ENCODE measurements at places on chromosomes 2 and 18. TPM values are rescaled to one million over a fixed set of nuclear protein-coding genes. Genes with fewer than 3 reads are reported as not detected.

- H3K4me3 ChIP-seq = no peak overlapping the region
- no peak for DNase-seq
- no peaks in the 10 kb centered on the region for H3K36me3 ChIP-seq
- H3K27ac ChIP-seq = no peak overlapping the region
- H3K27me3 ChIP-seq = peaks cover 2% of the 10 kb centered on the region
Measured at GRCh38 chr2:3600256-3600855, 5.4 kb downstream of the COLEC11 start.

- H3K36me3 ChIP-seq = no peaks in the 10 kb centered on the region
- H3K27me3 ChIP-seq = no peaks in the 10 kb centered on the region
- H3K4me3 ChIP-seq = no peak overlapping the region
- H3K4me1 ChIP-seq = no peaks in the 10 kb centered on the region
Measured at GRCh38 chr2:40760071-40760666, 308.3 kb upstream of the SLC8A1 start.

- DNase-seq = no peak
- no peaks in the 10 kb centered on the region for H3K27me3 ChIP-seq
- no peak overlapping the region for H3K27ac ChIP-seq
- no peak overlapping the region for H3K4me3 ChIP-seq
- no peaks in the 10 kb centered on the region for H3K36me3 ChIP-seq
Measured at GRCh38 chr2:181642086-181642485, 14.8 kb downstream of the CERKL start.

DNA sequence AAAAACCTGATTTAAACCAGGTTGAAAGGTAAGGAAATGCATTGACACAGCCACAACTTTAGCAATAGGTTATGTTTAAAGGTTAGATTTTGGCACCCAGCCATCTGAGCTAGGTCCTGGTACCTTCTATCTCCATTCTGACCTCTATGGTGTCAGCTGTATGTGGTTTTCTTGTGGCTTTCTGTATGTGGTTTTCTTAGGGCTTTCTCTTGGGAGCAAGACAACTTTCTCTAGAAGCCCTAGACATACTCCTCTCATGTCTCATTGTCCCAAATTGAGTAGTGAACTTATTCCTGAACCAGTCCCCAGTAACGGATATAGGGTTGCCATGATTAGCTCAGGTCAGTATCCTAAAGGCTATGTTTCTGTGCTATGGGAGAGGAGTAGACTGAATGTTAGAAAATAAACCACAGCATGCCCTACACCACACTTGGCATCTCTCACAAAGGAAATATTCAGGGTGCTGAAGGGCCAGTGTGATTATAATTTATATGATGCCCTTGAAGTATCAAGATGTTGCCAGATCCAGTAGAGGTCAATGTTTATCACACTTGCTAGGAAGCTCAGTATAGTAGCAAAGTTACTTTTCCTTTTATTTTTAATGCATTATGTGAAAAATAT is 176.1 kb downstream of the CAPN13 start:
- peak; percentile 13 for DNase-seq
- peaks cover 2% of the 10 kb centered on the region for H3K4me1 ChIP-seq

GRCh38 chr18:25287106-25287505 is 64.9 kb downstream of the ZNF521 start:
- H3K4me3 ChIP-seq = no peak overlapping the region
- DNase-seq = no peak
- H3K27ac ChIP-seq = no peak overlapping the region
- H3K4me1 ChIP-seq = peaks cover 18% of the 10 kb centered on the region
- H3K36me3 ChIP-seq = peaks cover 6% of the 10 kb centered on the region
- no peaks in the 10 kb centered on the region for H3K27me3 ChIP-seq

- H3K4me3 ChIP-seq = no peak overlapping the region
- peaks cover 2% of the 10 kb centered on the region for H3K27me3 ChIP-seq
- no peaks in the 10 kb centered on the region for H3K4me1 ChIP-seq
Measured at GRCh38 chr18:76999077-76999476, 133.5 kb downstream of the MBP start.

The UGT1A9 gene
- total RNA-seq = not detected

The CGREF1 gene
- 0.28 TPM for total RNA-seq

- H3K4me3 ChIP-seq = no peak overlapping the region
- H3K36me3 ChIP-seq = no peaks in the 10 kb centered on the region
- H3K27me3 ChIP-seq = no peaks in the 10 kb centered on the region
- no peaks in the 10 kb centered on the region for H3K4me1 ChIP-seq
- DNase-seq = no peak
Measured at GRCh38 chr2:114546531-114546930, 104.1 kb downstream of the DPP10 start.

DNA sequence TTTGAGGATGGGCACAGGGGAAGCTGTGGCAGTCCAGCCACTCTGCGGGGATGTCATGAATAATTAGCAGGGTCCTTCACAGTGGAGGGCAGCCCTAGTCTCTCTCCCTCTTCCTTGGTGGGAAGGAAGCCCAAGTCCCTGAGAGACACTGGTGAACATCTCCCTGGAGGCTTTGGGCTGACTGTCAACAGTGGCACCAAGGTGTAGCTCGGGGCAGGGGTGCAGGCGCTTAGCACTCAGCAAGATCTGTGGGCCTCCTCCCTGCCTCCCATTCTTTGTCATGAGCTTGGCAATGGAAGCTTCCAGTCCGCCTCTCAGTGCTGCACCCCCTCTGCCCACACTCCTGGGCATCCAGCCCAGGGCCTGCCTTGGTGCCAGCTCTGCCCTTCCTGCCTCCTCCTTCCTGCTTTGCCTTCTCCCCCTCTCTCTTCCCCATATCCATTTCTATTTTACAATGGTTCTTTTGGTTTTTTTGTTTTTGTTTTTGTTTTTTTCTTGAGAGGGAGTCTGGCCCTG is 59.4 kb downstream of the STEAP3 start:
- peaks cover 2% of the 10 kb centered on the region for H3K4me1 ChIP-seq
- H3K4me3 ChIP-seq = no peak overlapping the region
- H3K27ac ChIP-seq = no peak overlapping the region
- no peaks in the 10 kb centered on the region for H3K36me3 ChIP-seq
- peaks cover 4% of the 10 kb centered on the region for H3K27me3 ChIP-seq
- DNase-seq = no peak

DNA sequence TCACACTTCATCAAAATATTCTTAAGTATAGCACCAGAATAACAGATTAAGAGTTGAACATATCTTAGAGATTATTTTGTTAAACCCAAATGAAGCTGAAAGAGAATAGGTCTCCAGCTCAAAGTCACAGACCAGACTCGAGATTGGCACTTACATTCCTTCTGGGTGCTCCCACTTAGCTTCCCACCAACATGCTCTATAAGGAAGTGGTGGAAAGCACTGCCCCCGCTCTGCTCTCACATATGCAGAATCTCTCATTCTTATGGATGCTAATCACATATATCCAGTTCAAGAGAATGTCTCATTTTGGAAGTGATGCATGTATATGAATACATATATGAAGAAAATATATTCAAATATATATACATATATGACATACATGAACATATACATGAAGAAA is 71.5 kb upstream of the CD226 start:
- H3K4me3 ChIP-seq = no peak overlapping the region
- no peaks in the 10 kb centered on the region for H3K4me1 ChIP-seq
- peaks cover 6% of the 10 kb centered on the region for H3K36me3 ChIP-seq
- H3K27ac ChIP-seq = no peak overlapping the region
- no peak for DNase-seq

GRCh38 chr2:202883987-202884675 is 12.6 kb upstream of the ICA1L start:
- no peaks in the 10 kb centered on the region for H3K27me3 ChIP-seq
- H3K36me3 ChIP-seq = peaks cover 13% of the 10 kb centered on the region
- H3K27ac ChIP-seq = no peak overlapping the region
- H3K4me3 ChIP-seq = no peak overlapping the region
- peak; percentile 85 for DNase-seq
- H3K4me1 ChIP-seq = no peaks in the 10 kb centered on the region

GRCh38 chr2:96325041-96325883 is at the start of gene ITPRIPL1:
TSS of gene ITPRIPL1 (plus strand) at chr2:96325317. CDS start at chr2:96325840, 523 bp downstream.
- no peaks in the 10 kb centered on the region for H3K36me3 ChIP-seq
- DNase-seq = no peak
- H3K27me3 ChIP-seq = peaks cover 23% of the 10 kb centered on the region
- peak within 1 kb of the TSS; percentile 42 for H3K4me3 ChIP-seq
- peaks cover 6% of the 10 kb centered on the region for H3K4me1 ChIP-seq
- H3K27ac ChIP-seq = peak within 1 kb of the TSS; percentile 12

The HAAO gene
- total RNA-seq = not detected

- no peaks in the 10 kb centered on the region for H3K4me1 ChIP-seq
- no peaks in the 10 kb centered on the region for H3K36me3 ChIP-seq
- DNase-seq = no peak
- no peak overlapping the region for H3K27ac ChIP-seq
- no peak overlapping the region for H3K4me3 ChIP-seq
Measured at GRCh38 chr18:74477771-74478170, 18.4 kb upstream of the CNDP2 start.

The SCYGR5 gene
- total RNA-seq = not detected

DNA sequence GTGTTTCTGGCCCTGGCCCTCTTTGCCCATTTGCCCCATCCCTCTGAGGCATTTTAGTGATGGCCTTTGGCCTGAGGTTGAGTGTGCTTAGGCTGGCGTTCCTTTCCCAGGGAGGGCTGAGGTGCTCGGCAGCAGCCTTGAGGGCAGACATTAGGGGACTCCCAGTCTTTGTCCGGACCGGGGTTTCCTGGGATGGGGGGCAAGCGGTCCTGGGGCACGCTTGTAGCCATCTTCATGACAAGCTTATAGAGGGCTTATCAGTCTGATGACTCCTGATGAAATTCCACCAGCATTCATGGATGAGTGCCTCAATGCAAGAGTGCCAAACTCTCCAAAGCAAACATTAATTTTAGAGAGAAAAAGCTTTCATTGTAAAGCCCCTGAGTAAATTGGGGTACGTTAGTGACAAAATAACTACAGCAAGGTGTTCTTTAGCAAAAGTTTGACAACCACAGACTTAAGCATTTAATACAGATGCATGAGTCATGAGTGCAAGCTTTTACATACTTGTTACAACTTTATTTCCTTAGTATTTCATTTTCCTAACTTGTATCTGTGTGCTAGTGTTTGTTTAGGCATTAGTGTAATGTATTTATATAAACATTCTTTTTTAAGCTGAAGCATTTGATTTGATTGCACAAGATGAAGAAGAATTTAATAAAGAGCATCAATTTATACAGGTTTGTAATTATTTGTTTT is 45.6 kb downstream of the CEP192 start:
- H3K27me3 ChIP-seq = no peaks in the 10 kb centered on the region
- H3K36me3 ChIP-seq = peaks cover 7% of the 10 kb centered on the region
- peak overlapping the region; percentile 42 for H3K27ac ChIP-seq
- peaks cover 15% of the 10 kb centered on the region for H3K4me1 ChIP-seq

- H3K36me3 ChIP-seq = no peaks in the 10 kb centered on the region
- no peaks in the 10 kb centered on the region for H3K27me3 ChIP-seq
- no peak for DNase-seq
- no peak overlapping the region for H3K27ac ChIP-seq
- no peaks in the 10 kb centered on the region for H3K4me1 ChIP-seq
Measured at GRCh38 chr2:38131676-38132075, 55.7 kb upstream of the CYP1B1 start.

DNA sequence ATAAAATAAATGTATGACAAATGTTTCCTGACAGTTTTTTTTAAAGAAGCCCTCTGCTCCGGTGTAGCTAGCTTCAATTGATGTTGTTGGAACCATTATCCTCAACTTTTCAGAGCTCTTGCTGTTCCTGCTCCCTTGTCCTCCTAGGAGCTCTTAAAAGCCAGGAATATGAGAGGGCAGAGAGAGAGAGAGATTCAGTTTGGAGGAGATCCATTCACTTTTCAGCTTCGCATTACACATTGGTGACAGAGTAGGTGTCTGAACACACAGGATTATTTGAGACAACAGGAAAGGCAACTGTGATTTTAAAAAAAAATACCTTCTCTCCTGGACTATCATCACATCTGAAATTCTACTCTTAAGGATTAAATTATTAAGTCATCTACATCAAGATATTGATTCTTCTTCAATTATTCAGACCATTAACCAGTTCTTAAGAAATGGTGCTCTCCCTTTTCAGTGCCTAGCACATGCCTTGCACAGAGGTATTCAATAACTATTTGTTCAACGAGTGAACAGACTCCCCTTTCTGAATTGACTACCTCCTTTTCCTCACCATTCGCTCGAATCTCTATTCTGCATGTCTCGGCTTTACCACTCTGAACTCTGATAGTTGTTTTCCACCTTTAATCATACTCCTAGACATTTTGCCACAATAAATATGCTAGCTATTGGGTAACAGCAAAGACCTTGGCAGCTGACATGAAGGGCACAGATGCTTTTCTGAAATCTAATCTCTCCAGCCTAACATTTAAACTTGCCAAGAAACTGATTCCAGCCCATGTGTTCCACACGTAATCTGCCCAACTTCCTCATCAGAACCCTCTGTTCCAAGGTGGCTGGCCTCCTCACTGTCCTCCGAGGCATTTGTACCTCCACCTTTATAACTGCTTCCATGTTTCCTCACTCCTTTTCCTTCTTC is 28.6 kb upstream of the SLC35F5 start:
- no peaks in the 10 kb centered on the region for H3K4me1 ChIP-seq
- no peaks in the 10 kb centered on the region for H3K36me3 ChIP-seq
- DNase-seq = no peak

The FN1 gene
- 7,693 TPM for total RNA-seq

The SIX2 gene
- total RNA-seq = not detected

GRCh38 chr18:36128907-36129299 is 237 bp downstream of the SLC39A6 start:
- no peak for DNase-seq
- no peaks in the 10 kb centered on the region for H3K27me3 ChIP-seq
- peaks cover 19% of the 10 kb centered on the region for H3K36me3 ChIP-seq
- peaks cover 8% of the 10 kb centered on the region for H3K4me1 ChIP-seq

The TAF4B gene
- 0.83 TPM for total RNA-seq

GRCh38 chr2:128313091-128313836 is 5.4 kb downstream of the HS6ST1 start:
- H3K27ac ChIP-seq = peak overlapping the region; percentile 15
- no peak overlapping the region for H3K4me3 ChIP-seq
- no peaks in the 10 kb centered on the region for H3K27me3 ChIP-seq
- H3K36me3 ChIP-seq = peaks cover 48% of the 10 kb centered on the region
- DNase-seq = peak; percentile 63

GRCh38 chr2:26352892-26353291 is 6.3 kb upstream of the ADGRF3 start:
- H3K27ac ChIP-seq = no peak overlapping the region
- peak; percentile 58 for DNase-seq
- peaks cover 8% of the 10 kb centered on the region for H3K4me1 ChIP-seq

DNA sequence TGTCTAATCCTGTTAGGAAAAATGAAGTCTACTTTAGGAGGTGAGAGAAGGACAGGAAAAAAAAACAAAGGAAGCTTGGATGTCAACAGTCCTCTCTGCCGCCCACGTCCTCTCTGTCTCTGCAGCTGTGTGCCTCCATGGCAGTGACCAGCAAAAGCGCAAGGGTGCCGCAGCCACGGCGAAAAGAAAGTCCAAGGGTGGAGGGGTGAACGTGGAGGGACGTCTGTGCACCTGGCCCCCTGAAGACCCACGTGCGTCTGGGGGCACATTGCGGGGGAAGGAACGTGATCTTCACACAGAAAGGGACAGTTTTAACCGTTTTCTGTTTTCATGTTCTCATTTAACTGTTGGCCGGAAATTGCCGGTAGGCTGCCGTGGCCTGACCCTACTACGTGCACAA is 152.7 kb downstream of the MBP start:
- no peaks in the 10 kb centered on the region for H3K27me3 ChIP-seq
- no peaks in the 10 kb centered on the region for H3K4me1 ChIP-seq
- DNase-seq = no peak
- H3K27ac ChIP-seq = no peak overlapping the region
- no peak overlapping the region for H3K4me3 ChIP-seq

Data from IMR-90 (cell line).